NCI-H460 (cell line): ENCODE measurements at places on chromosomes 7 and 10.

DNA sequence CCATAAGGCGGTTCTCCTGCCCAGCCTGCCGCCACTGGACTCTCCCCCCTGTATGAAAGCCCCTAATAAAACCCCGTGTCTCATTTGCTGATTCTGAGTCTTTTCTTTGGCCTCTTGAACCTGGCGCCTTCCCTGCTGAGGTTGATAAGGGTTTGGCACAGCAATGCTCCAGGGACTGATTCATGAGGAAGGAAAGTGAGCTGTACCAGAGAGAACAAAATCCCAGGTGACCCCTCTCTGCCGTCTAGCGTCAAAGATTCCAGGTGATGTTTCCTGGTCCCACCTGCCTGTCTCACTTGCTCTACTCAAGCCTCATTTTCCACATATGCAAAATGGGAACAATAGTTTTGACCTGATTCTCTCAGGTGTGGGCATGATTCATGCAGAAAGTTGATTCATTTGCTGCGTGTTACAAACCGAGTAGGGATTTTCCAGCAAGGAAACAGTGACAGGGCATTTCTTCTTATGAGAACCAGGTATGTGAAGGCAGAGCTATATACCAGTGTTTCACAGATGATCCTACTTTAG is 730.6 kb upstream of the IGFBP3 start:
- DNase-seq, result no peak

- DNase-seq, result no peak
Measured at GRCh38 chr10:76088980-76089379, 657.6 kb downstream of the LRMDA start.

- DNase-seq, result no peak
Measured at GRCh38 chr7:127628445-127628844, 10.5 kb upstream of the PAX4 start.

DNA sequence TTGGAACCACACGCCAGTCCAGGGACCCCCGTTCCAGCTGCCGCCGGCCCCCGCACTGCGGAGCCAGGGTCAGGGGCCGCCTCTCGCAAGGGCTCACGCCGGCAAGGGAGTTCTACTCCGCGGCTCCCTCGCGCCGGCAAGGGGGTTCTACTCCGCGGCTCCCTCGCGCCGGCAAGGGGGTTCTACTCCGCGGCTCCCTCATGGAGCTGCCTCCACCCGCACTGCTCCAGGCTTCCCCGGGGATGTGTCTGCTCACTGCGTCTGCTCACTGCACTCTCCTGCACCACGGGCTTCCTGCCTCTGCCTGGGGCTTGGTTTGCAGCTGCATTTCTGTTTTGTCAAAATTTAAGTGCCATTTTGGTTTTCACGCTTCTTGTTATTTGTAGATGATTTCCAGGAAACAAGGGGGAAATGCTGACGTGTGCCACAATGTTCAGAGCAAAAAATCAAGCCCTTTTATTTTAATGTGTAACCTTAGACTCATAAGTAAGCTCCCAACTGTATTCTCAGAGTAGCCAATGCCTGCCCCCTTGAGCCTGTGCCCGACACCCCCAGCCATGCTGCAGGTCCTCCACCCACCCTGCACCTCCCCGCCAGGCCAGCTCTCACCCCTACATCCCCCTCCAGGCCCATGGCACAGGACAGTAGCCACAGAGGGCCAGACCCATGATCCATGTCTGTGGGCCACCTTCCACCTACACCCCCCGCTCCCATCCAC is 246.2 kb downstream of the MAD1L1 start:
- DNase-seq, result no peak

- DNase-seq, result no peak
Measured at GRCh38 chr10:67140641-67141040, 214.8 kb downstream of the LRRTM3 start.

DNA sequence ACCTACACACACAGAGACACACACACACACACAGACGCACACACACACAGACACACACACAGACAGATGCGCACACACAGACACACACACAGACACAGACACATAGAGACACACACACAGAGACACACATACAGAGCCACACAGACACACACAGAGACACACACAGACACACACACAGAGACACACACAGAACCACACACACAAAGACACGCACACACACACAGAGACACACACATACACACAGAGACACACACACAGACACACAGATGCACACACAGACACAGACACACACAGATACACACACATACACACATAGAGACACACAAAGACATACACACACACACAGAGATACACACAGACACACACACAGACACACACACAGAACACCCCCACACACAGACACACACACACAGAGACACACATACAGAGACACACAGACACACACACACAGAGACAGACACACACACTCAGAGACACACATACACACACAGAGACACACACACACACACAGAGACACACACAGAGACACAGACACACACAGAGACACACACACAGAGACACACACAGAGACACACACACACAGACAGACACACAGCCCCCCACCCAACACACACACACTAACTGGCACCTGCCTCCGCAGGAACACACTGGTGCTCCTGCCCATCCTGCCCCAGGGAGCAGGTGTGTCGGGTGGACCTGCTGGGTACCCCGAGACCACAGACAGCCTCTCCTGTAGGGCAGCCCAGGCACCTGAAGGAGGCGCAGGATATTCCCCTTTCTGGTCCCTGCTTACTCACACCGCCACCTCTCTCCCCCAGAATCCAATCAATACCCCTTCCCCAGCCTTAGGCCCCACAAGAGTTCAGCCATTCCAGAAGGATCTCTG is 5.4 kb upstream of the FZD9 start:
- DNase-seq, result no peak

DNA sequence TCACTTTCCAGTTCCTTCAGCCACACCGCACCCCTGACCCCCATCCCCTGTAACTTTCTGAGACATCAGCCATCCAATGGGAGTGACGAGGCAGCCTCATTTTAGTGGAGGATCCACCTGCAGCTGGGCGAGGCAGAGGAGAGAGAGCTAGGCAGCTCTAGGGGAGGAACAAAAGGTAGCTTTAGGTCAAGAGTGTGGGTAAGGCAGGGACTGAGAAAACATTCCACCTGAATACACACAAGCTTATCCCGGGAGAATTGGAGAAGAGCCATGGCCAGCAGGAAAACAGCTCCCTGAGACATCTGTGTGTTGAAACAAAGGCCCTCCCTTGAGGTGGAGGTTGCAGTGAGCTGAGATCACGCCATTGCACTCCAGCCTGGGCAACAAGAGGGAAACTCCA is 6.7 kb upstream of the KLRG2 start:
- DNase-seq, result no peak

DNA sequence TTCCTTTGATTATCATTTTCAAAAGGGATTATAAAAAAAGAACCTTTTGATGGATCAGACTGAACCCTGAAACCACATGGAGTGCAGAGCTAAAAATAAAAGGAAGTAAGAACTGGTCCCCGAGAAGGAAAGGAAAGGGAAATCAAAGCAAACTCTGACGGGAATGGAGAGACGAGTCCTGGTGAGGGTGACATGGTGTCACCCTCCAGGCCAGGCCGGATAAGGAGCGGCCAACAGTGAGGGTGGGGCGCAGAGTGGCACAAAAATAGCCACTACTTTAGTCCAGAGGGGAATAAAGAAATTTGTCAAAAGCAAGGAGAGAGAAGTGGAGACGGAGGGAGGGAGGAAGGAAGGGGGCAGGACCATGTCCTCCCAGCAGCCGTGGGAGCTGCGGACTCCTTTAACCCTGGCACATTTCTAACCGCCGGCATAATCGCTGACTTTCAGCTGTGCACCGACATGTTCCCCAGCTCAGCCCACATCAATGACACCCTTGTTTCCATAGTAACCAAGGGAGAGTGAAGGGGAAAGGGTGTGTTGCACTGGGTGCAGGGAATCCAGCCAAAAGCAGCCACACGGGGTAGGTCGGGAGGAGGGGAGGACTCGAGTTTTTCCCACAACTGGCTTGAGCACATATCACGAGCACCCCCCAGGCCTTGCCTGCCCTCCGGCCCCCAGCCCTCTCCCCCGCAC is 29.7 kb downstream of the TRIM8 start:
- DNase-seq, result no peak

DNA sequence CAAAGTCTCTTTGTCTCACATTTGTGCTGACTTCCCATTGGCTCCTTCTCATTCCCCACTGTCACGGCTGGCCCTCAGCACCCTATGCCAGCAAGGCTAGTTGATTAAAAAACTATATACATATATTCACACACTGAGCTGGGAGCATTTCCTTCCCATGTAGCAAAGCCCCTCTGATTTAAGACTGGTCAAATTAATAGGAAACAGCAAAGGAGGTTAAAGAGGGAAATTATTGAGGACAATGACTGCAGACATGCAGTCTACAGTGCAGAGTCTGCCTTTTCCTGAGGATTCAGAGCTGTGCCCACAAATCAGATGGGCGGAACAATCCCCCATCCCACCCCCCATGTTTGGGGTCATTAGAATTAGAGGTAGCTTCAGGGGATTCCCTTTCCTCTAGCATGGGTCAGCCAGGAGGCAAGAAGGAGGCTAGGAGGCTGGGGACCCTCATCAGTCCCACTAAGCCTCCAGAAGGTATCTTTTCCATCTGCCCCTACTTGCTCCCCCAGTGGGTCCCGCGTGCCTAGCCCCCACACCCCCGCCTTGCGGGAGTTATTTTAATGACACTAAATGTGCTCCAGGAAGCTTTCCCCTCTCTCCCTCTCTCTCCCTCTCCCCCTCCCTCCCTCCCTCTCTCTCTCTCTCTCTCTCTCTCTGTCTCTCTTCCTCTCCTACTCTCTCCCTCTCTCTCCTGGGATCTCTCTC is 9.8 kb upstream of the DLX6 start:
- DNase-seq, result no peak

- no peak for DNase-seq
Measured at GRCh38 chr10:4020631-4021030, 235.6 kb upstream of the KLF6 start.

DNA sequence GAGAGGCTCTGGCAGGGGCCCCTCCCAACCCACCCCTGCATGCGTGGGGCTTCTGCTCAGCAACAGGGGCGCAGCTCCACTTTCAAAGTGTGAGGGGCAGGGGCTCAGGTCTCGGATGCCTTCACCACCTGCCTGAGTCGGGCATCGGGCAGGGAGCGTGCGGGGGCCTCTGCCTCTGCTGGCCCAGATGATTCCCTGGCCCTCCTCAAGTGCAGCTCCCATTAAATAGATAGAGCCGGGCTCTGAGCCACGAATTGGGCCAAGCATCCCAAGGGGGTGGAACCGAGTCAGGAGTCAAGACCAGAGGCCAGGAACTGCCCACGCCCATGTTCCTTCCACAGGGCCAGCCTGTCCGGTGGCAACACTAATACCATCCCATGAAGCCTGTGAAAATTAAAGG is 108.9 kb upstream of the FAM20C start:
- DNase-seq, result no peak

DNA sequence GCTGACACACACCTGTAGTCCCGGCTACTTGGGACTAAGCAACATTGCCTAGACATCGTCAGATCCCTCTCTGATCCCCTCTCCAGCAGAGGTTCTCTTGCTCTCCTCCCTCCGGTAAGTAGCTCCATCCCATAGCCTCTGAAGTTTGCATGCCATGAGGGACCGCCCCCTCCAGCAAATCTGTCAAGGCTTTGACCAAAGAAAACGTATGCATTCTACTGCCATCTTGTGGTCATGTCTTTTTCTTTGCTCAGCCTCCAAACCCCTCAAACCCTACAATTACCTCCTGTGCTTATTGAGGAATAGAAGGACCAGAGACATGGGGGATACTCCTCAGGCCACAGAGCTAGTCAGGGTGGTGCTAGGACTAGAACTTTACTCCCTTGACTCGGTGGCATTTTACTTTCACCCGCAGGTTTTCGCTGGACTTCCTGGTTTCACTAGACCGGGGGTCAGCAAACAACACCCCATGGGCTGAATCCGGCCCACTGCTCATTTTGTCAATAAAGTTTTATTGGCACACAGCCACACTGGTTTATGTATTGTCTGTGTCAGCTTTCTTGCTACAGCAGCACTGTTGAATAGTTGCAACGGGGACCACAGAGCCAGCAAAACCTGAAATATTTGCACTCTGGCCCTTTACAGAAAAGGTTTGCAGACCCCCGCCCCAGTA is 202.6 kb upstream of the FOXK1 start:
- peak; percentile 77 for DNase-seq

- DNase-seq, result no peak
Measured at GRCh38 chr7:152565731-152566130, 110.2 kb downstream of the XRCC2 start.

- DNase-seq, result no peak
Measured at GRCh38 chr7:43390576-43390975, 192.3 kb upstream of the STK17A start.

- no peak for DNase-seq
Measured at GRCh38 chr10:43233601-43234430, 33.0 kb downstream of the RASGEF1A start.

GRCh38 chr7:135936497-135937217 is 40.5 kb downstream of the MTPN start:
- DNase-seq, result no peak

- no peak for DNase-seq
Measured at GRCh38 chr10:49734676-49735075, 27.4 kb downstream of the OGDHL start.

DNA sequence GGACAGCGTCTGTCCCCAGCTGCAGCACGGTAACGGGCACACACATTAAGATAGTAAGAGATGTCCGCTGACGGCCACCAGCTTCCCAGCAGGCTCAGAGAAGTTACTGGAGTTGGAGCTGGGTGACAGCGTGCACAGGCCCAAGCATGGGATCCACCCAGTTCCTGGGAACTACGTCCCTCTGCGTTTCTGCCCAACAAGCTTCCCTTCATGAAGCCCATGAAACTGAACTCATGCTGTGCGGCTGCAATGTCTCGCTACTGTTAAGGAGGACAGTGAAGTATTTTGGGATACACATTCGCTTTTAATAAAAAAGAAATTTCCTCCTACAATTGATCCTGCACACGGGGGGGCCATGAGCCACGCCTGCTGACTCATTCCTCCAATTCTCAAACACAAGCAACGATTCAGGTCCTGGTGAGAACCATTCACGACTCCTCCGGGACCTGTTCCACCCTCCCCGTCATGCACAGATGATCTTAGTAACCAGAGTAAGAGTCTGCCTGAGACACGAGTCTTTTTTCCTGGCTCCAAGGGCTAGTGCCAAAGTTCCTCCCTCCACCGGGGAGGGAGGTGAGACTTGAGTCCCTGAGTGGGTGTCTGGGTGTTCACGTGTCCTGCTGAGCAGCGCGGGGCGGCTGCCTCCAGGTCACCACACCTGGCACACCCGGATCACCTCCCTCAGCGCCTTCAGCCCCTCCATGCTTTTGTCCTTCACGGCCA is 2.6 kb downstream of the PSMG3 start:
- peak; percentile 80 for DNase-seq

DNA sequence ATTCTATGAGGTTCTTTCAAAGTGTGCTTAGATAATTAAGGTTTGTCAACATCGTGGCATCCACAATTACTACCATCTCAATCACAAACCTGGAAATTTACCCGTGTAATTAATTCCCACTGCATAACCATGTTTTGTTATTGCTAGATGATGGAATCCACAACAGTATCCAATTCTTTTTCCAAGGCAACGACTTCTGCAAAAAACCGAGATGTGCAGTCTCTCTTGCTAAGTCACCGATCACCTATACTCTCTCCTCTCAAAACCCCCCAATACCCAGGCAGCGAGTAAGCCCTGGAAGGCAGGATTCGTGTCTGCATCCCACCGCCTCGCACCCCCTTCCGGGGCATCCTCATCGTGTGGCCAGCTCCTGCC is 678 bp upstream of the EIF4H start:
- DNase-seq, result no peak

- DNase-seq, result no peak
Measured at GRCh38 chr10:80471001-80471400, 16.9 kb downstream of the TSPAN14 start.

GRCh38 chr10:129440247-129440646 is 26.8 kb upstream of the MGMT start:
- no peak for DNase-seq
